T-helper 2 cell treated with Interferon-gamma antibody and Interleukin-4, amounts not matched to agents 100 ng/mL and 5 ng/mL, for 36 hours (primary cell): ENCODE measurements at places on chromosomes 6 and 20. TPM values are rescaled to one million over a fixed set of nuclear protein-coding genes. Genes with fewer than 3 reads are reported as not detected.

Gene TAF8
- 42.6 and 47.5 TPM in 2 replicates for total RNA-seq

Gene GSTA4
- total RNA-seq = 5.4 and 5.9 TPM in 2 replicates

Gene IMPG1
- not detected in 2 replicates for total RNA-seq

Gene CFAP206
- total RNA-seq = 0.07 TPM in 1 of 2 replicates, not detected in the other

Gene TCP11
- total RNA-seq = not detected in 2 replicates

Gene KCNG1
- total RNA-seq = 0.07 TPM in 1 of 2 replicates, not detected in the other

Gene MUC21
- not detected in 2 replicates for total RNA-seq

Gene SRSF12
- total RNA-seq = not detected in 2 replicates

Gene UFL1
- total RNA-seq = 22.5 and 23.1 TPM in 2 replicates

Gene KDM1B
- 8.0 and 8.1 TPM in 2 replicates for total RNA-seq

Gene GGT7
- total RNA-seq = 10.2 and 11.6 TPM in 2 replicates

Gene HFE
- total RNA-seq = 0.91 and 1.0 TPM in 2 replicates

Gene RBM38
- 88.5 and 89.9 TPM in 2 replicates for total RNA-seq

Gene SLC22A16
- total RNA-seq = 0.18 TPM in 1 of 2 replicates, not detected in the other

Gene OXT
- total RNA-seq = not detected in 2 replicates

Gene MATN4
- 0.16 and 0.34 TPM in 2 replicates for total RNA-seq

Gene PKHD1
- not detected in 2 replicates for total RNA-seq

Gene MAPK13
- total RNA-seq = 17.1 and 18.7 TPM in 2 replicates

Gene CALHM5
- total RNA-seq = not detected in 2 replicates

Gene PACSIN1
- 0.11 and 0.18 TPM in 2 replicates for total RNA-seq

Gene SLC17A9
- 11.0 and 12.8 TPM in 2 replicates for total RNA-seq

Gene MPIG6B
- not detected in 2 replicates for total RNA-seq

Gene SAMHD1
- total RNA-seq = 338 and 368 TPM in 2 replicates

Gene FAM217A
- not detected in 2 replicates for total RNA-seq

Gene HSD17B8
- 9.3 and 10.9 TPM in 2 replicates for total RNA-seq

Gene ACTL10
- total RNA-seq = 2.9 and 3.0 TPM in 2 replicates

Gene ENPP4
- 4.7 and 4.9 TPM in 2 replicates for total RNA-seq

Gene GABBR1
- total RNA-seq = 22.8 and 26.5 TPM in 2 replicates

Gene SEMG2
- total RNA-seq = not detected in 2 replicates

Gene HLA-DOA
- total RNA-seq = 1.7 and 2.5 TPM in 2 replicates

Gene SERPINB1
- 67.0 and 67.4 TPM in 2 replicates for total RNA-seq

Gene ID4
- not detected in 2 replicates for total RNA-seq

Gene VSX1
- not detected in 2 replicates for total RNA-seq

Gene HLA-DPB1
- total RNA-seq = 49.5 and 51.7 TPM in 2 replicates
